ENCODE measurements at places on chromosomes 2 and 18.

DNA sequence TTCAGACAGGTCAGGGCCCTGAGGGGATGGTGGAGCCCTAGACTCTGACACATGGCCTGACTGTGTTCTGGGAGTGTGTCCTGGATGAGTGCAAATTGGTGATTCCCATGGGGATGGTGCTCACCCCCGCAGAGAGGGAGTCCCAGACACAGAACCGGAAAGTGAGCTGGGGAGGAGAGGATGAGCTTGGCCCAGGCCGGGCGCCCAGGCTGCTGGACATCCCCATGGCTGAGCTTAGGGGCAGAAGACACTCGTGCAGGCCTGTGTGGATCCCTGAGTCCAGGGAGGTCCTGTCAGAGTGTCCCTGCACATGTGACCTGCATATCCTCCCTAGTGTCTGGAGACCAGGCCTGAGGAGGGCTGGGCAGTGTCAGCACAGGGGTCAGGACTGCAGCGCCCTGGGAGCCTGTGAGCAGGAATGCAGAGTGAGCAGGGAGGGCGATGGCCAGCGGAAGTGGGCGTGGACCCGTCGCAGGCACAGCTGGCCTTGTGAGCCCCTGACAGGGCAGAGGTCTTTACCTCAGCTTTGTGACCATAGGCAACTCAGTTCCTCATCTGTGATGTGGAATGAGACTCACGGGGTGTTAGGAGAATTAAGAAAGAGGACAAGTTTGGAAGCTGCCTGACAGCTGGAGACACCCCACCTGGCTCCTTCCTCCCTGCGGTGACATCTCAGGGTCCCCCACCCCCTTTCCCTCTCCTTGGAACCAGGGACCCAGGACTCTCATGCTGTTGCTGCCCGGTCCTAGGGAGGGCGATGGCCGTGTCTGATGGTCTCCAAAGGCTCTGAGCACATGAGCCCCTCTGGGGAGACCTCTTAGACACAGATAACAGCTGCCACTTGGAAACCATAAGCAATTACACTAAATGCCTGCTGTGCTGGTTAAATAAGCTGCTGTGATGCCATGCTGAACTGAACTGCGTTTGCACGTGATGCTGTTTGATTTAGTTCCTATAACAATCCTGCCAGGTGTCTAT is 62.6 kb upstream of the HS6ST1 start:
- no peak for DNase-seq

- DNase-seq, result peak; percentile 73
Measured at GRCh38 chr2:130371723-130372054, 15.8 kb downstream of the PTPN18 start.

DNA sequence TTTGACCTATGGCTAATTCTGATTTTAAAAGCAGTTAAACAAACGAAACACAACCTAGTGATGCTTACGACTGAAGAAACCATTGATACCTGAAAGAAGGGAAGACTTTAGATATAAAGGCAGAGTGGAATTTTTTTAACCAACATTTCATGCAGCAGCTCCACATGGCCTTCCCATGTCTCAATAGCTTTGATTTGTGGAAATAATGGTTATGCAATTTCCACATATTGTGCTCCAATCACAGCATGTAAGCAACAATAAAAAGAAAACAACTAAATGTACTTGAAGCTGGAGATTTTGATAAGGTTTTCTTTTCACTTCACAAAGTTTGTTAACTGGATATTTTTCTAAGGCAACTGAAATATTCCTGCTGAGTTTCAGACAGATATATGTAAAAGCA is 82.0 kb upstream of the SLC39A10 start:
- no peak for DNase-seq

DNA sequence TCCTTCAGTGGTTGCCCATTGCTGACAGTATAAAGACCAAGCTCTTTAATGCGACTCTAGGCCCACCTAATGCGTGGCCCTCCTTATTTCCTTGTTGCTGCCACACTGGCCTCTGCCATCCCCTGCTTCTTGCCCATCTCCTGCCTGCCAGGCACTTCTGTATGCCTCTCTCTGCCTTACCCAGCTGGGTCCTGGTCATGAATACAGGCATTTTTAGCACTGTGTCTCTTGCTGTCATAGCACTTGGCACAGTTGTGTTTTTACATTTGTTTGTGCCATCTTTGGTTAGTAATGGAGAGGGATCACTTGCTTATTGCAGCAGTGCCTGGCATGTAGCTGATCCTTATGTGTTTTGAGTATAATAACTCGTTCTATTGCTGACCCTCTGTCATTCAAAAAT is 38.7 kb downstream of the MAP4K4 start:
- DNase-seq, result no peak

GRCh38 chr2:8421658-8422449 is 260.0 kb upstream of the ID2 start:
- no peak for DNase-seq

- no peak for DNase-seq
Measured at GRCh38 chr2:112824694-112825085, 11.9 kb downstream of the IL1B start.

Data from EH (cell line).